ENCODE measurements at places on chromosomes 3 and 15.

DNA sequence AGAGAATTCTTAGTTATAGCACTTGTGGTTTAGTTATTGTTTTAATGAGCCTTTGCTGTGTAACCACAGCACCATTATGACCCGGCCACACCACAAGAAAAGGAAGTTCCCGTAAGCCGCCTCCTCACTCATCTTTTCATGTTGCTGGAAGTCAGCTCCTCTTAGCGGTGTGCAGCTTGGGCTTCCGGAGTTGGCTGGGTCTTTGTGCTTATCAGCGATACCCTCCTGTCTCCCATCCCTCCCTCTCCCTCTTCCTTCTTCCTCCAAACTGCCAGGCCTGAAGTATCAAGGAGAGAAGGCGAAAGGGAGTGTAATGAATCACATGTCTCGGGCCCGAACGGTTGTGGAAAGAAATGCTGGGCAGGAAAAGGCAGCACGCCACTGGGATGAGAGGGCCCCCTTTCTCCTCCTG lies 353.5 kb downstream of the MCTP2 start:
- peak; percentile 14 for DNase-seq

- no peak for DNase-seq
Measured at GRCh38 chr15:46410705-46411104, 775.9 kb downstream of the SQOR start.

- DNase-seq = no peak
Measured at GRCh38 chr15:93861413-93861812, 369.9 kb upstream of the MCTP2 start.

GRCh38 chr3:48222616-48223513 lies at the start of gene CAMP:
Gene CAMP, plus strand, starts transcription at chr3:48223495. Its CDS starts 17 bp downstream, at chr3:48223512.
- DNase-seq = no peak
